Activated CD8-positive, alpha-beta memory T cell treated with anti-CD3 and anti-CD28 coated beads for 1 hour (primary cell): ENCODE measurements at places on chromosomes 3 and 15.

DNA sequence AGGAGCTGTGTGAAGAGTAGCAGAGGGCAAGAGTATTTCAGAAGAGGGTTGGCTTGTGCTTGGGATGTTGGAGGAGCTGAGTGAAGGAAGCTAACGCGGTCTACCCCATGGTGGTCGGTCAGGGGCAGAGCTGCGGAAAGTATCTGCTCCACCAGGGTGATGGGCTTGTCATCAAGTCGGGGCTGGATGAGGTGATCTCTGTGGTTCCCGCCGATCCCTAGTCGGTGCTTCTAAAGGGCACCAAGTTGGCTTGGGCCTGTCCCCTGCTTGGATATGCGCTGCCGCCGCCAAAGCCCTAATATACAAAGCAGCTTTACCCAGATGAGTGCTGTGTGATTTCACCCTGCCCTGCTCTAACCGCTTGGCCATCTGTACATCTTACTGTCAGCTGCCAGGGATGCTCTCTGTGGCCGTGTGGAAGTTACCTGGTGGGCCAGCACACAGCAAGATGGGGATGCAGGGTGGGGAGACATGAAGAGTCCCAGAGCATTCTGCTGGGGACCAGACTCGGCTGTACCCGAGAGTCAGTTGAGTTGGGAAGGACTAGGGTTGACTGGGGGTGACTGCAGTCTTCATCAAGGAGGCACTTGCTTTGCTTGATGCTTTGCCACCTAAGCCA is 226.1 kb upstream of the BHLHE40 start:
- DNase-seq, result no peak

DNA sequence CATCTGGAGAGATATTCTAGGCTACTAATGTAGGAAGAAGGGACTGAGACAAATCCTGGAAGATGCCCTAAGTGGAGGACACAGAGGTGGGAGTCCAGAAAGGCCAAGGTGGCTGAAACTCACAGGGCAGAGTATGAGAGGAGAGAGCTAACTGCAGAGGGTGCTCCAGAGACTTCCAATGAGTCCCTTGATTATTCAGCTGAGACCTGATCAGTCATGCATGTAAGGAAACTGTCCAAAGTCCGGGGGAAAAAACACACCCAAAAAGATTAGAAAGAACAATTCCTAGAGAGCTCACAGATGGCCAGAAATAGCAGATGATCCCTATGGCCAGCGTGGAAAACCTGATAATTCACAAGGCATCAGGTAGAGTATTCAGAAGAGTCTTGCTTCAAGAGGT is 18.7 kb upstream of the FOXP1 start:
- DNase-seq, result no peak

GRCh38 chr3:83500422-83500821 is 1458.4 kb upstream of the CADM2 start:
- DNase-seq, result no peak

- no peak for DNase-seq
These were observed 668 bp downstream of the THRB start for GRCh38 chr3:24493746-24494617.

DNA sequence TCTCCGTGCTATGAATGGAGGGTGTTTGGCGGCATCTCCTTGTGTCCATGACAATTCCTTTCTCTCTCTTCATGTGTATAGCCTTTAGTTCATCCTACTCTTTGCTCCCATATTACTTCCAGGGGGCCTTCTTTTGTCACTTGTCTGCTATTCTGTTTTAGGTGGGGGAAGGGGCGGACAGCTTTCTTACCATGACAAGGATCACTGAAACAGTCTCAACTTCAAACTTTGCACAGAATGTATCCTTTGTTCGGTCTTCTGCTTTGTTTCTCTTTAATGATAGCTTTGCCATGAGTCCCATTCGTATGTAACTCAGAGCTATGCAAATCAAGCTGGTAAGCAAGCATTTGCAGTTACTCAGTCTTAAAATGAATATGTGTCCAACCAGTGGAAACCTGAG is 294.2 kb downstream of the TIGIT start:
- DNase-seq, result no peak

DNA sequence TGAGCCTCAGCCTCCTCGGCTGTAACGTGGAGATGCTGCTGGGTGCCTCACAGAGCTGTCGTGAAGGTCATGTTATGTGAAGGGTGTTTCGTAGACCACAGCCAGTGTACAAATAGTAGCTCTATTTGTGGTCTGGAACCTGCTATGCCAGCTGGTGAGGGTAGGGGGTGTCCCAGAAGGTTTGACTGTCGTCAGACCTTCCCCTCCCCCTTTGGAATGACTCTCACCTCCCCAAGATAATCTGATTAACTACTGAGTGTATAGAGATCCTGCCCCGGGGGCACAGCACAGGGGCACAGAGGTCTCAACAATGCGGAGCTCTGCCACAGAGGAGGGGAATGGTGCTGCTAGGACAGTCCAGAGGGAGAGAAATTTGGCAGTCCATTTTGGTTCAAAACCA is 20.5 kb downstream of the FGD5 start:
- no peak for DNase-seq

DNA sequence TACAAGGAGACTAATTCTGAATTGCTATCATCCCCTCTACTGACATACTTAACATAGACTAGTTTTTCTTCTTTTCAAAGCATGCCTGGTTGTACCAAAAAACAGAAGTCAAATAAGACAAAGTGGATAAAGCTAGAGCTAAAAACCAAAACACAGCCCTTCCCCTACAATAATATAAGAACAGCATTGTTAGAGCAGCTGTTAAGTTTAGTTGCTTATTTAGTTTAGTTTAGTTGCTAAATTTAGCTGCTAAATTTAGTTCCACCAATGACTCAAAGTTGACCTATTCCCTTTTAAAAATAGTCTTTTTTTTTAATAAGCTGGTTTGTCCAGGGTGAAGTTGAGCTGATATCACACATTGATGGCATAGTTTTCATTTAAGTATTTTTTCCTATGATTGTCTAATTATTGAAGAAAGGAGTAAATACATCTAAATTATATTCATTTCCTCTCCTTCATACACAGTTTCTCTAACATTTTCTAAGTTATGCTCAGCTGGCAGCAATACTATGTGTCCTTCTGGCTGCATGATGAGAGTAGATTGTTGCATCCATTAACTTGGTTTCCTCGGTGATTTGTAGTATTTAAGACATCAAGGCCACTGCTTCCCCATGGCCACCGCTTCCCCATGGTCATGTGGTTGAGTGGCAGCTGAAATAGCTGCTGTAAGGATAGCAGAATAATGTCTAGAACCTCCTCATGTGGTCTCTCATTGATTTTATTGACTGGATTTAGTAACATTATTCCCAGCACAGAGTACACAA is 718.6 kb upstream of the NECTIN3 start:
- DNase-seq, result no peak

DNA sequence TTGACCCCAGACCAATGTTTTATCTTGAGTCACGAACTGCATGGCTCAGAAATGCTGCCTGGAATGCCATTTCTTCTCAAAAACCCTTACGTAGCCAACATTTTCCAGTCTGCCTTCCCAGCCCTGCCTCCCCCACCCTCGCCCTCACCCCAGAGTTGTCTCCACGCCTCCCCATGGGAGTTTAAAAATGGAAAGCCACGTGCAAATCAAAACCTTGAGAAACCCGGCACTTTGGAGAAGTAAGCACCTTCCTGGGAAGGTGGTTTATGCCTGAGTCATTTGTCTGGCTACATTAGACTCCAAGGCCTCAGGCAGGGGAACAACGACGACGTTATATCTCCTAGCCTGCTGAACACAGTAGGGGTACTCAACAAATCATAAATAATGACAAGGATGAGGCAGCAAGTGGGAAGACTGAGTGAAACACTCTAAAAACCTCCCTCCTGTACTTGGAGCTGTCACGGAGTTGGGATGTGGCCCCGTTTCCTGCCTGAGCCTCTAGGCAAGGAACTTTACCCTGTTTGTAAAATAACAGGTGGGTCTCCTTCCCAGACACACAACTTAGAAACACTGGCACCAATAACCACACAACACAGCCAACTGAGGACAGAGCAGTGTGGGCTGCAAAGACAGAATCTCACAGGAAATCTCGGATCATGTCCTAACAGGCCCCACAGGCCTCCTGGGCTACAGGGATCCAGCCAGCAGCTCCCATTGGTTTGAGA is 179.1 kb downstream of the NTRK3 start:
- DNase-seq, result no peak

- DNase-seq, result no peak
These were observed 30.5 kb upstream of the SRP14 start for GRCh38 chr15:40069178-40070165.

DNA sequence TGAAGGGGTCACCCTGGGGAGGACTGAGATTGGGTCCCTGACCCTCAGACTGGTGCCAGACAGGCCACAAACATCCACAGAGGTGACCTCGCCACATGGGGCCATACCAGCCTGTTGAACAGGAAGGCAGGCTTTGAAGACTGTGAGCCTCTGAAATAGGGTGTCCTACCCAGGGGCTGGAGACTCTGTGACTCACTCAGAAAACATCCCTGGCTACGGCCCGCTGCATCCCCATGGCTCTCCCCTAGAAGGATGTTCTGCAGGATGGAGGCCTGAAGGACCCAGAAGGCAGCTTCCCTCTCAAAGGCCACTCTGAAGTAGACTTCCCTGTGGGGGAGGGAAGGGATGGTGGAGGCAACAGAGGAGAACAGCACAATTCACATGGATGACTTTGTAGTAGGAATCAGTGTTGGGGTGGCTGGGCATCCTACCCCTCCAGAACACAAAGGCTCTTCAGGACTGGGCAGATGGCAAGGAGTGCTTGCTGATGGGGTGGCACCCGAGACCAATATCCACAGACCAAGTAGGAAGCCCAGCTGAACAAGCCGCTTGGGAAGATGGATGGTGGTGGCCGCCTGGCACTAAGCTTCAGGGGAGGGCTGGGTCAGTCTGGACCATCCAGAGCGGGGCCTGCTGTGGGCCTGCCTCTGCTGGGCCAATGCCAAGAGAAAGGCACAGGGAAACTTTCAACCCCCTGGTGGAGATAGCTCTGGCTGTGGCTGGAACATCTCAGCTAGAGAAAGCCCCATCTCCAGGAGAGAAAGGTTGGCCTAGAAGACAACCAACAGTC is 37.6 kb upstream of the DUSP7 start:
- no peak for DNase-seq

DNA sequence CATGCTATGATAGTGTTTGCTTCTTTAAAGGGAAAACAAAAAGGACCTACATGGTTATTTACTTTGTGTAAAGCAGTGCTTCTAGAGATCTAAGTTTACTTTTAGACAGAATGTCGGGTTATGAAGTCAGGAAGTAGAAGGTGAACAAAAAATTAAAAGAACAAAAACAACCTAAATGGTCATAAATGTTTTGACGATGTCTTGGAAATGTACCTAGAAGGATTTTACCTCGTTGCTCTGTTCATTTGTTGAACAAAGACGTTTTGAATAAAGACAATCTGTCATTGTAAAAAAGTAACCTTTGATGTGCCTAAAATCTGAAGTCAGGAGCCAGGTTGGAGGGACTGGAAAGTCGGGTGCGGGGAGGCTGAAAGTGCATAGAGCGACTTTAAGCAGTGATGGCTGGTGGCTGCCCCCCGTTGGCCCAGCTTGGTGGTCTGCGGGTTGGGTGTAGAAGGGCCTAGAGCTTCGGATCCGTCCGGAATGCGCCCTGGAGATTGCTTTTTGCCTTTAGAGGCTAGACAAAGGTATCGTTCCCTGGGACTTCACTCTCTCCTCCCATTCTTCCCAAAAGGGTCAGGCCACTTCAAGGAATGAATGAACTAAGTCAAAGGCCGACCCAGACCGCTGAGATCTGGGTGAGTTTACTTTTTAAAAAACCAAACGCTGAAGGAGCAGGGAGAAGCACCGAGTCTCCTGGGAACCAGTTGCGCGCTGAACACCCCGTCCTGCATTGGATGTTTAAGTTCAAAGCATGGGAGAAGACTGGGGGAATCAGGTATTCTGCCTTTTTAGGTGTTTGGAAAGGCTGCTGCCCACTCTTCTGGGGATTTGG is 2.1 kb downstream of the SOX14 start:
- no peak for DNase-seq

- no peak for DNase-seq
These were observed 646.5 kb downstream of the MCTP2 start for GRCh38 chr15:94877833-94878232.

GRCh38 chr3:195032106-195032759 is 238.7 kb downstream of the XXYLT1 start:
- no peak for DNase-seq

DNA sequence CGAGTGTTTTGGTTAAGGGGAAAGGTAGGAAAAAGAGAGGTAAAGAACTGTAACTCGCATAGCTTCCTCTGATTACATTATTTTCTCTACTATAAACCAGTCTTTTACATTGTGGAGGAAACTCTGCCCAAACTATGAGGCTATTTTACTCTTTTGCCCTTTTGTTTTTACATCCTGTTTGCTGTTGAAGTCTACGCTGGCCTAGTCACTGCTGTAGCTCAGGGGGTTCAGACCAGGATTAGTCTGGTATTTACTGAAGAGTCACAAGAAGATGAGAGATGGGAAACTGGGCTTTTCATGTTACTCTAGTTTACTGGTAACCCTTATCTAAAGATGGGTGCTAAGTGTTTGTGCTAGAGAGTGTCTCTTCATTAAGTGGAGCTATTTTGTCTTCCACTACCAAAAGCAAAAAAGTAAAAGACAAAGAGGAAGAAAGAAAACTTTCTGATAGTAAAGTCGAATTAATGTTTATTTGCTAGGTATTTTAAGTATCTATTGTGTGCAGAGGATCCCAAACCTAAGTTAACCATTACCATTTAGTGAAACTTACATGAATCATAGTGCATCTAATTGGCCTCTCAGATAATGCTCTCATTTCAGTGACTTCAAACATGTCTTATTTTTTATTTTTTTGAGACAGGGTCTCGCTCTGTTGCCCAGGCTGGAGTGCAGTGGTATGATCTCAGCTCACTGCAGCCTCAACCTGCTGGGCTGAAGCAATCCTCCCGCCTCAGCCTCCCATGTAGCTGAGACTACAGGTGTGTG is 10.9 kb downstream of the RARB start:
- DNase-seq, result no peak

- no peak for DNase-seq
These were observed 471.0 kb upstream of the PROK2 start for GRCh38 chr3:72255791-72256559.

DNA sequence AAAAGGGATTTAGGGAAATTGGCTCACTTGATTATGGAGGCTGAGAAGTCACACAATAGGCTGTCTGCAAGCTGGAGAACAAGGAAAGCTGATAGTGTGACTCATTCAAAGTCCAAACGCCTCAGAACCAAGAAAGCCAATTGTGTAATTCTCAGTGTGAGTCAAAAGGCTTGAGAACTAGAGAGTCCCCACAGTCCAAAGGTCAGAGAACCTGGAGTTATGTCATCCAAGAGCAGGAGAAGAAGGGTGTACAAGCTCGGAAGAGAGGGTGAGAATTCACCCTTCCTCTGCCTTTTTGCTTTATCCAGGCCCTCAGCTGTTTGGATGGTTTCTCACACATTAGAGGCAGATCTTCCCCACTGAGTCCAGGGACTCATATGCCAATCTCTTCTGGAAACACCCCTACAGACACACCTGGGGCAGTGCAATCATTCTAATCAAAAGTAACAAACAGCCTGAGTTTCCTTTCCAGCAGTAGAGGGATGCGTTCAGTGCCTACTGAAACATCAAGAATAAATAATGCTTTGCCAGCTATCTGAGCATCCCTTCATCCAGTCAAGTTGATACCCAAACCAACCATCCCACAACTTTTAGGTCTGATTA is 271.5 kb downstream of the SATB1 start:
- DNase-seq, result no peak
